Fibroblast of lung (primary cell): ENCODE measurements at places on chromosomes 12 and 14. TPM values are rescaled to one million over a fixed set of nuclear protein-coding genes. Genes with fewer than 3 reads are reported as not detected.

The RTN1 gene
- 0.35 and 0.92 TPM in 2 replicates for polyA plus RNA-seq

DNA sequence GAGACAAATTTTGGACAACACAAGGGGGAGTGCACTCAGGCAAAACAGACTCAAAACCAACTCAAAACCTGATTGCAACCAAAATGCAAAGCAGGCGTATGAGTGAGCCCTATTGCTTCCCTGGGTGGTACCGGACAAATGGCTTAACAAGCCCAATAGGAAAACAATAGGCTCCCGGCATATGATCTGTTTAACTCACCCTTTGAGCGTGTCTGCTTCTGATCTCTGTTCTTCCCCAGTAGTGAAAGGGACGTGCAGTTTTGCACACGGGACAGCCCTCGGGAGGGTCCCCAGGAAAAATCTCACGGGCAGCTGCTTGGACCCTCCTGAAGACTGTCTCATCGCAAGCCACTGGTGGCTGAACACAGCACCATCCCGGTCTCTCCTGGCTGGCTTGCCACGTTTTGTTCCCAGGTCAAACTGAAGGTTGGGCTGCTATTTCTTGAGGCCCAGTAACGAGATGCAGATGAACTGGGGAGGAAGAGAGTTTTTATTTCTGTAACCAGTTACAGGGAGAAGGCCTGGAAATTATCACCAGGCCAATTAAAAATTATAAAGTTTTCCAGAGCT, 9.9 kb downstream of the SOAT2 start:
- DNase-seq: no peak

DNA sequence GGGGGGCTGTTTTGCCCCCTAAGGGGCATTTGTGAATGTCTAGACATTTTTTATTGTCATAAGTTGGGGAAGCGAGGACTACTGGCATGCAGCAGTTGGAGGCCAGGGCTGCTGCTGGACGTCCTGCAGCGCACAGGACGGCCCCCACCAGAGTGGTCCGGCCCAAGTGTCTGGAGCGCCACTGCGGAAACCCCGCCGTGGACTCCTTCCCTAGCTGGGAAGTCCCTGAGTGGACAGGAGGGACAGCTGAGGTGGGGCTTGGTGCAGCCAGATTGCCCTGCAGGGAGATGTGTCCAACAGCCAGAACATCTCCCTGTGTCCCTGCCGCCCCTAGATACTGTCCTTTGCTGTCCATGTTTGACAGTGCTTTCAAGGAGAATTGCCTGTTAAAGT, 5.5 kb downstream of the CKB start:
- DNase-seq: no peak

The RNFT2 gene
- 0.95 and 4.3 TPM in 2 replicates for polyA plus RNA-seq

GRCh38 chr12:28202374-28203130, 12.3 kb downstream of the CCDC91 start:
- DNase-seq: no peak

DNA sequence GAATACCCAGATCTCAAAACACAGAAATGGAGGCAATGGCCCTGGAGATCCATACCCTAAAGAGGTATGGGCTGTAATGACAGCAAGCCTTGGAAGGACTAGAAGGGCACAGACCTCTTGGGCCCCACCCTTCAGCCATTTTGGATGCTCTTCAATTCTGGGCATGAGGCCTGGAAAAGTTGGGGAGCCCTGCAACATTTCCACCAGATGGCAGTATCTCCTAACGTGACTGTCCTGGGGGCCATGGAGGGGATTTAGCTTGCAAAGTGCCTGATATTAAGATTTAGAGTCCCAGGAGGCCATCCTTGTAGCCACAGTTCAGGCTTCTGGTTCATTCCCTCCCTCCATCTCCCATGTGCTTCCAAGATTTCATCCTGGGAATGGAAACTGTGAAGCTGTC, 30.2 kb downstream of the KCNA5 start:
- no peak for DNase-seq

DNA sequence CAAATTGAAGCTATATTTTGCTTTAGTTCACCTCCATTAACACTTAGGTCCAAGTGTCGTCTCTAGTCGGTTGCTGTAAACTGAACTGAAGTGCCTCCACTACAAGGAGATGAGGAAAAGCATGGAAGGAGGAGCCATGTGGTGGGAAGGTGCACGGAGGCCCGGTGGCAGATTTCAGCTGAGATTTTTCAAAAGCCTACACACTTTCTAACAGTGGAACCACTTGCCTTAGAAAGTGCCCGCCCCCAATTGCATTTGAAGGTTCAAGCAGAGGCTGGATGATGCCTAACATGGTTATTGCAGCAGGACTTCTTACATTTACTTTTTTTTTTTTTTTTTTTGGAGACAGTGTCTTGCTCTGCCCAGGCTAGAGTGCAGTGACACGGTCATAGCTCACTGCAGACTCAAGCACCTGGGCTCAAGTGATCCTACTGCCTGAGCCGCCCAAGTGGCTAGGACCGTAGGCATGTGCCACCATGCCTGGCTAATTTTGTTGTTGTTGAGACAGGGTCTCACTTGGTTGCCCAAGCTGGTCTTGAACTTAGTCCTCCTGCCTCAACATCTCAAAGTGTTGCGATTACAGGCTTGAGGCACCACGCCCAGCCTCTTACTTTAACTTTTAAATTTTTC, 27.6 kb downstream of the EML1 start:
- DNase-seq: no peak

DNA sequence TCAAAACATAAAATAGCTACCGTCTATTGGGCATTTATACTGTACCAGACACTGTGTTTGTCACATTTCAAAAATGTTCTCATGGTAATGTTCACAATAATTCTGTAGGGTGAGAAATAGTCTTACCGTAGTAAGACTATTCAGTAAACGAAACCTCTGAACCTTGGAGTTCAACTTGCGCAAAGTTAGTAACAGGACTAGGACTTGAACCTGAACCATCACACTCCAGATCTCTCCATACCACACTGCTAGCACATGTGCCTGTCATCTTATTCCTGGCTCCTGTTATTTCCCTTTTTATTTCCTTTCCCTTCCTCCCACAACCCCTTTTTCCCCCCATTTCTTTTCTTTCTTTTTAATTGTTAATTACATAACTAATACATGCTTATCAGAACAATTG, 65.4 kb downstream of the PLEKHA5 start:
- no peak for DNase-seq

DNA sequence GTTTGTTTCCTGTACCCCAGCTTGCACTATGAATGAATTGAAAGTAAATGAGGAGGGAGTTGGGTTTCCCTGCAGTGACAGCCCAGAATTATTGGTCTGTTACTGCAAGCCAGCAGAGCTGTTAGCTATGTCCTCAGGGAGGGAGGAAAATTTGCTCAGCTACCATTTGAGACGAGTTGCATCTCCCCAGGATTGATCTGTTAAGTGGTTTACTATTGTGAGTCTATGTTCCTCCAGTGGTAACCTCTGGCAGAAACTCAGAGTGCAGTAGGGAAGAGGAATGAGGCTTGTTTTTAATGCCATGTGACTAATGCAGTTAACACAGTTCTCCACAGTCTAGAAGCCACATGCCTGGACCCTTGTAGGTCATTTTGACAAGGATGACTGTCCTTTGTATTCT, 173.9 kb downstream of the SLC15A4 start:
- DNase-seq: no peak

GRCh38 chr14:75184492-75184891, 8.1 kb upstream of the TMED10 start:
- DNase-seq: no peak

DNA sequence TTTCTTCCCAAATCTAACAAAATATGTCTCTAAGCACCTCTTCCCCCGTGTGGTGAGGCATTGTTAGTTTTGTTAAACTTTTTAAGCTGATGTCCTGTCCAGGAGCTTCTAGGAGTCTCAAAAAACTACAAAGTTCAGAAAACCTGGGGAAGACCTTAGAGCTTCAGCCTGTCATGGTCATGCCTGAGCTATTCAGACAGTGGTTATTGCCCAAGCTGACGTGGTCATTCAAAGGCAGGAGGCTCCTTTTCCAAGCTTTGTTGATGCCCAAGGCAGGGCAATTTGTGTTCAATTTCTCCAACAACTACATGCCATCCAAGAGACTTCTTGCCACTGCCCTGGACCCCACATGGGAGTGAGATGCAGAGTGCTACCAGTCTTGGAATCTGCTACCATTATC, 5.8 kb upstream of the LYZ start:
- DNase-seq: no peak

DNA sequence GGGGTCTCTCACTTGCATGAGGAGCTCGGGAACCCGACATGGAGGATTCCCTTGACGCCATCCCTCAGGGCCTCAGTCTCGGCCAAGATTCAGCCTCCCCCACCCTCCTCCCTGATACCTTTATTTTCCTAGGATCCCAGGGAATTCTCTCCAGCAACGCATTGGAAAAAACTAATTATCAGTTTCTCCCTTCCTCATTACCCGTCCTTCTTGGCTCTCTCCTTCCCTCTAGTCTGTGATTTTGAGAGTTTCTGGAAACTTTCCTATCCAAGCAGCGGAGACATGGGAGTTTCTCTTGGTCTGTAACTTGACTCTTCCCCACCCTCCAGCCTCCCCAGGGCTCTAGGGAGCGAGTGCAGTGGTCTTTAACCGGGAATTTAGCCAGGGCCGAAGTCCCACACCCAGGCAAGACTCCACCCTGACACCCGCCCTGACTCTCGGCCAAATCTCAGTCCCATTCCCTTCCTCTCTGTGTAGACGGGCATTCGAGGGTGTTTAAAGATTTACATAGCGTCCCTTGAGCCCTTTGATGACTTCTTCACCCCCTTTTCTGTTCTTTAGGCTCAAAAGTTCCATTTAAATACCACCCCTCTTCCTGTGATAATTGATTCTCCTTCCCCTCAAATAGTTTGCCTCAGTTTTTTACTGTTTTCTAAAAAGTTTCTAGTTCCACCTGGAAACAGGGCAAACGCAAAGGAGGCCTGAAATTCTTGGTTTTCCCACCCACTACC, 6.7 kb downstream of the HOXC5 start:
- DNase-seq: no peak

DNA sequence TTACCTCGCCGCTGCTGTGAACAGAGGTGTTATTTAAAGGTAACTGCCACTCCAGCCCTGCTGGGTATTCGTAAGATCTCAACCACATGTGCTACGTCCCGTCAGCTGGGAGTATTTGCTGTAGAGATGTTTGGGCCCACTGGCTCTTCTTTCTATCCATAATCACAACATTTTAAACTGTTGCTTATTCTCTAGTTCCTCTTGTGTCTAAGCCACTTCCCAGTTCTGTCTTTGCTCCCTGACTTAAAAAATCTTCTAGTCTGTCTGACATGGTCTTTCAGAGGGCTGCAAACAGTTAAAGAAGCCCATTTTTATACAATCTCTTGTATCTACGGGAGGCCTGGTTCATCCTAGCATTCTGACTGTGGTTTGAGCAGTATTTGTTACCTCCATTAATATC, 33.2 kb upstream of the HELB start:
- DNase-seq: no peak

The MYL6B gene
- polyA plus RNA-seq: 87.7 and 99.1 TPM in 2 replicates

DNA sequence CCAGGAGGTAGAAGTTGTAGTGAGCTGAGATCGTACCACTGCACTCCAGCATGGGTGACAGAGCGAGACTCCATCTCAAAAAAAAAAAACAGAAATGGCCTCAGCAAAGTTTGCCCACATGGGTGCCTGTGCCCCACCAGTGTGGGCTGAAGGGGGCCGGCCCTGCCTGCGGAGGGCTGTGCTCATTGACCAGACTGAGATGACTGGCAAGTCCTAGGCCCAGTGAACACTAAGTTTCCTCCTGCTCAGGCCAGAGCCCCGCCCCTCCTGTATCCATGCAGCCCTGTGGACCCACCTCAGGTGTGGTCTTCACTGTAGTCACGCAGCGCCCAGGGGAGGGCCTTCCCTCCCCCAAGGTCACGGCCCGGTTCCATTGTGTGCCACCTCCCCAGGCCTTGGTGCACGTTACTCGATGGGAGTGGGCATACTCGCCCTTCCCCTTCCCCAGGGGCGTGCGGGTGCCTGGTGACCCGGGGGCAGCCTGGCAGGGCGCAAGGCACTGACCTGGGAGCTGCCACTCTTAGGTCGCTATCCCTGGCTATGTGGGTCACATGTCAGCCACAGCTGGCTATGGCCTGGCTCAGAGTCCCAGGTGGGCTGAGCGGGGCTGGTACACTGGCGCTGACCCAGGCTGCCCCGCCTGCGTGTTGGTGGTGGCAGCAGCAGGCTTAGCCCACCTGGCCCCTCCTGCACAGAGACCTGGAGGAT, 16.1 kb downstream of the INF2 start:
- DNase-seq: no peak
